Activated CD4-positive, alpha-beta T cell treated with anti-CD3 and anti-CD28 coated beads, Interleukin-2, amount 10 ng/mL, durations not matched to agents 7 days and 5 days (primary cell): ENCODE measurements at places on chromosomes 16 and 17.

GRCh38 chr17:47934856-47935255, 6.5 kb upstream of the PNPO start:
- DNase-seq: no peak

GRCh38 chr17:7862692-7863437, 5.1 kb downstream of the CYB5D1 start:
- peak; percentile 57 for DNase-seq

GRCh38 chr17:61399131-61400065, at the start of gene TBX2:
Gene TBX2 (plus strand): TSS chr17:61399843. CDS start chr17:61400177, 334 bp downstream.
- no peak for DNase-seq

GRCh38 chr17:40487371-40488020, 13.9 kb downstream of the TNS4 start:
- no peak for DNase-seq

DNA sequence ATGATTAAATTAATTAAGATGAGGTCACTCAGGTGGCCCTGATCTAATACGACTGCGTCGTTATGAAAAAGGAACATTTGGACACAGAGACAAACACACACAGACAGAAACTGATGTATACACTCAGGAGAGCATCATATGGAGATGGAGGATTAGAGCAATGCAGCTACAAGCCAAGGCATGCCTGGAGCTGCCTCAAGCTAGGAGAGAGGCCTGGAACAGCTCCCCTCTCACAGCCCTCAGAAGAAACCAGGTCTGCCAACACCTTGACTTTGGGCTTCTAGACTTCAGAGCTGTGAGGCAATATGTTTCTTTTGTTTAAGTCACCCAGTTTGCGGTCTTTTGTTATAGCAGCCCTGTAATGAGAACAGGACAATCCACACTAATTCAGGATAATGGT, 318.9 kb downstream of the HS3ST3B1 start:
- DNase-seq: no peak

DNA sequence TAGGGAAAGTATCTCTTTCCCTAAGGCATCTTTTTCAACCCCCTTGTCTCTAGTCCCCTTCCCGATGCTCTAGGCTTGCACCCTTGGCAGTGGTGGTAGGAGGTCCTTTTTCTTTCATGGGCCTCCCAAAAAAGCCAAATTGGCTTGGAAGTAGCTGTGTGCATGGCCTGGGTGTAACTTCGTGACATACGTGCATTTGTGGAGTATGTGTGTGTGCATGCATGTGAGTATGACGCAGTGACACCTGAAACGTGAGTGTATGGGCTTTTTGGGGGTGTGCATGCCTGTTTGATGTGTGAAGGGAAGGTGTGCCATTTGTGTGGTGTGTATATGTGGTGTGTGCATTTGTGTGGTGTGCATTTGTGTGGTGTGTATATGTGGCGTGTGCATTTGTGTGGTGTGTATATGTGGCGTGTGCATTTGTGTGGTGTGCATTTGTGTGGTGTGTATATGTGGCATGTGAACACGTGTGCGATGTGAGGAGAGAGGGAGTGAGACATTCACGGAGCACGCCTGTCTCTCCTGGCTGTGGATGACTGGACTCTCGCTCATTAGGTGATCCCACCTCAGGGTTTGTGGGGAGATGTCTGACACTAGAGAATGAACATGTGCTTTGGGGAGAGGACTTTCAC, 15.7 kb downstream of the IGFBP4 start:
- DNase-seq: no peak

GRCh38 chr17:30292286-30292858, 628 bp upstream of the BLMH start:
- no peak for DNase-seq

DNA sequence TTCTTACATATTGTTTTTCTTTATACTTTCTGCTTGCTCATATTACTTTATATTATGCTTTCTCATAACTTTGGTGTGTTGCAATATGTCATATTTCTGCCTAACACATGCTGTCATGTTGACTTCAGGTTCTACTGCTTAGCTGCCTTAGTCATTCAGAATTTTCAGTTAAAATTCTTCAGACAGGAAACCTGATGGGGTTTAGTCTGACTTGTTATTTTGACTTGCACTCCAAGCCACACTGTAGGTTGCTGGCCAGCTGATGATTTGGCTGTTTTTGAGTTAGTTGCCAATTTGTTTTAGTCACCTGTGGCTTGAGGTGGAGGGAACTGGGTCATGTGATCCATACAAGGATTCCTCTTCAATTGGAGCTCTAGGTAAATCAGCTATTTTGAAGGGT, 315.4 kb downstream of the MAP2K6 start:
- DNase-seq: no peak

GRCh38 chr17:72120642-72121163, at the start of gene SOX9:
Gene SOX9 (plus strand): TSS chr17:72121020. CDS start chr17:72121392, 372 bp downstream.
- no peak for DNase-seq

GRCh38 chr16:11250091-11250785, 5.8 kb downstream of the SOCS1 start:
- DNase-seq: peak; percentile 20

DNA sequence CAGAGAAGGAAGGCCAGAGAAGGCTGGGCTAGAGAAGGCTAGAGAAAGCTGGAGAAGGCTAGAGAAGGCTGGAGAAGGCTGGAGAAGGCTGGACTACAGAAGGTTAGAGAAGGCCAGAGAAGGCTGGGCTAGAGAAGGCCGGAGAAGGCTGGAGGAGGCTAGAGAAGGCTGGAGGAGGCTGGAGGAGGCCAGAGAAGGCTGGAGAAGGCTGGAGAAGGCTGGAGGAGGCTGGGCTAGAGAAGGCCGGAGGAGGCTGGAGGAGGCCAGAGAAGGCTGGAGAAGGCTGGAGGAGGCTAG, 6.4 kb upstream of the OGFOD3 start:
- DNase-seq: no peak

DNA sequence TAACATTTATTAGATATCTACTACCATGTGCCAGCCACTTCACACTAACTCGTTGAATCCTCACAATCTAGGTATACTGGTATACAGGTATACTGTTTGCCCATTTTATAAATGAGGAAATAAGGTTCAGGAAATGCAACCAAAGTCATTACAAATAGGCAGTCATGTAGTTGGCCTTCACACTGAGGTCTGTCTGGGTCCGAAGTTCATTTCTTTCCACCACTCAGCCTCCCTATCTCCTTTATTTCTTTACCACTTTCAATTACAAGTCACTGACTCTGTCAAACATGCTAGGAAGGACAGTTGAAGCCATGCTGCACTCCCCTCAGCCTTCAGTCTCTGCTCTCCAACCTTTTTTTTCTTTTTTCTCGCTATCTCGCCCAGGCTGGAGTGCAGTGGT, 20.7 kb upstream of the SIAH1 start:
- DNase-seq: no peak

- DNase-seq: no peak
Observed at GRCh38 chr16:82658796-82659195, 32.0 kb downstream of the CDH13 start.

- no peak for DNase-seq
Observed at GRCh38 chr17:31428512-31428911, 37.0 kb downstream of the RAB11FIP4 start.

GRCh38 chr17:181245-182049, at the start of gene DOC2B:
Gene DOC2B (minus strand): TSS chr17:181650. CDS start chr17:181479, 171 bp downstream.
- no peak for DNase-seq

DNA sequence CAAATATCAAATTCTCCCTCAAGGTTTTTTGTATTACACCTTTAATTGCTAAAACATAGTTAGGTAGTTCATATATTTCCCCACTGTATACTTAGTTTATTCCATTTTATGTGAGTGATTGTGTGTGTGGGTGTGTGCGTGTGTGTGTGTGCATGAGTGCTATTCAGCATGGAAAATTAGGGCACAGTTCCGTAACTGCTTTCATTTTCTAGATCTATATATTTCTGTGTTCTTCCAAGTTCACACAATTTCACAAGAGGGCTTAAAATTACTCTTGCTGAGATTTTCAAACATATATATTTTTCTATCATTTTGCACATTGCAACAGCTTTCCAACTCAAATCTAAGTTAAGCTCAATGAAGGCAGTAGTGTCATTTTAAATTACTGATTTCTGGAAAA, 782.9 kb upstream of the SOX9 start:
- no peak for DNase-seq

DNA sequence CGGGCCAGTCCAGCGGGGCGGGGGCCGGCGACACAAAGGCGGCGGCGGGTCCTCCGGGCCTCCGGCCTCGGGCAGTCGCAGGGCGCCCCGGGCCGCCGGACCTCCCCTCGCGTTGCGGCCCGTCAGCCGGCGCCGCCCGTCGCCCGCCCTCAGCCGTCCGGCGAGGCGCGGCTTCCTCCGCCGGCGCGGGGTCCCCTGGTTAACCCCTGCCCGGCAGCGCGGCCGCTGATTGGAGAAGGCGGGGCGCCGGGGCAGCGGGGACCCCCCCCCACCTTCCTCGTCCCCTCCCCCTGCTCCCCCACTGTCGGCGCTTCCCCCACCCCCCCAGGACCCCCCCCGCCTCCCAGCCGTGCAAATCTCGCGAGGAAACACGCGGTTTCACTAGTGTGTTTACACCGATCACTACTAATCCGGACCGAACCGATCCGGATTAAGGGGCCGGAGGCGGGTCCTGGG, at the start of gene TLK2:
TLK2 (plus strand) TSS at position 402 of the 456 bp plus-strand sequence. CDS start 2,301 bp downstream, outside the sequence.
- DNase-seq: peak; percentile 75

DNA sequence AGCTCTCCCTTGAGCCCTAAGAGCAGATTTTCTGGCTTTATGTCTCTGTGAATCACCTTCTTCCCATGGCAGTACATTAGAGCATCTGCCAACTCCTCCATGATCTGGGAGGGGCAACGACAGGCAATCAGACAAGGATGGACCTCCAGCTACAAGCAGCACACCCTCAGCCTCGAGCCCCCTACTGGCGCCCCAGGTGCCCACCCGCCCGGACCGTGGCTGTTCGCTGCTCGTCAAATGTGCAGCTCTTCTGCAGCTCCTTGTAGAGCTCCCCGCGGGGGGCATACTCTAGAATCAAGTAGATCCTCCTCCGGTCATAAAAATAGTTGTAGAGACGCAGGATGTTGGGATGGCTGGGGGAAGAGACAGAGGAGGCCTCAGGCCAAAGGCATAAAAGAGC, 3.8 kb downstream of the AURKB start:
- DNase-seq: no peak

GRCh38 chr16:55613613-55614335, 42.0 kb upstream of the SLC6A2 start:
- DNase-seq: no peak

DNA sequence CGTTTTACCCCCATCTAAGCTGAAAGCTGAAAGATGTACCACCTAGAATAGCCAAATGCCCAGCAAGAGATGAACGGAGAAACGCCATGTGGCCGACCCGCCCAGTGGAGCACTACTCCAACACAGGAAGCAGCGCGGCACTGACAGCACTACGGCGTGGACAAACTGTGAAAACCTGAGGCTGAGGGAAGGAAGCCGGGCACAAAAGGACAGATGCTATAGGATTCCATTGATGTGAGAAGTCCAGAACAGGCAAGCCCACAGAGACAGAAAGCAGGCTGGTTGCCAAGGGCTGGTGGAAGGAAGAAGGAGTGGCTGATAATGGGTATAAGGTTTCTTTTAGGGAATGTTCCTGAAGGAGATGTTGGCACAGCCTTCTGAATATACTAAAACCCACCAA, 29.4 kb upstream of the SLC38A8 start:
- no peak for DNase-seq

GRCh38 chr17:65085397-65085796, 28.9 kb upstream of the GNA13 start:
- no peak for DNase-seq

DNA sequence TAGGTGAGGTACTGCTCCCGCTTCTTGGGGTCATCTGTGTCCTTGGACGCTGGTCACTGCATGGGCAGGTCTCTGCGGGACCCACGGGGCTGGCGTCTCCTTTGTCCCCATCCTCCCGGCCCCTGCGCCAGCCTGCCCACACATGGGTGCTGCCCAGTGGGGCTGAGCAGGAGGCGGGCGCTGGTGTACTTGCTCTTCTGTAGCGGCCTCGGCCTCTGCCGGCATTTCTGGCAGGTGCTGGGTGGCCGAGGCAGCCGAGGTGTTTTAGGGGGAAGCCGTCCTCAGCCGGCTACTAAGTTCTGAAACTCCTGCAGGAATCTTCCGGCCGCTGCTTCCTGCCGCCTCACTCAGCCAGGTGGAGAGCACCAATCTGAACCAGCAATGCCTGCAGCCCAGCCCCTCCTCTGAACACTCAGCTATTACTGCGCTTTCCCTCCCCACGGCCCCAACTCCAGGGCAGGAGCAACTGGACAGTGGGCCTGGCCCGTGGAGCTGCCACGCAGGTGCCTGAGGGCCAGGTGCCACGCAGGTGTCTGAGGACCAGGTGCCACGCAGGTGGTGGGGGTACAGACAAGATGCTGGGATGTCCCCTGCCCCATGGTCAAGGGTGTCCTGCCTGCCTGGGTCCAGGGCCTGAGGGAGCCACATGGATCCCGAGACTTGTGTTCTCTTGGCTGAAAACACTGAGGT, 10.0 kb downstream of the DECR2 start:
- DNase-seq: no peak
